ENCODE measurements at places on chromosomes 6 and 20.

DNA sequence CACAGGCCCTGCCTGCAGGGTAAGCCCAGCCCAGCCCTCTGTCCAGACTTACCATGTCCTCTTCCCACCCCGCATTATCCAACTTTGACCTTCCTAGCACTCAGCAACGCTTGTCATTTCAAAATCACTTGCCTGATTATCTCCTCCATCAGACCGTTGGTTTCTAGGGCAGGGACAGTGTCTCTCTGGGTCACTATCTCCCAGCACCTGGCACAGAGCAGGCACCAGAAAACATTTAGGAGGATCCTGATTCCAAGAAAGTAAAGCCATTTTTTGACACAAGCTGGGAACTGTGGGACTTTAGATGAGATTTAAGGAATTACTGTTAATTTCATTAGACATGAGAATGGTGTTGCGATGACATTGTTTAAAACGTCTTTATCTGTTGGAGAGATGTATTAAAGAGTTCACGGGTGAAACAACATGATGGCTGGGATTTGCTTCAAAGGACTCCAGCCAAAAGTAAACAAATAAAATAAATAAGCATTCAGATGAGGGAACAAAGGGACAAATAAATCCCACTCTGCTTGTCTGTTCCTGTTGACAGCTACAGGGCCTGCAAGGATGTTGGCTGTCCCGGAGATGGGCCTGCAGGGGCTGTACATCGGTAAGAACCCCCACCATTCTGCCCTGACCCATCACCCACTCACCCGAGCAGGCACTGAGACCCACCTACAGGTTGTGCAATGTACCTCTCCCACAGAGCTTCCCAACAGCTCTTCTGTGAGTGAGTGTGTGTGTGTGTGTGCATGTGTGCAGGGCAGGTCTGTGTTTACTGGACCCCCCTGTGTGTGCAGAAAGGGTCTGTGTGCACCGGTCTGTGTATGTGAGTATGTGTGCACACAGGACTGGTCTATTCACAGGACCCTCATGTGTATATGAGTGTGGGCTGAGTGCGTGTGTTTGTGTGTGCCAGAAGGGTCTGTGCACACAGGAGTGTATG is 5.9 kb downstream of the HSPA12B start:
- no peak for DNase-seq

- no peak for DNase-seq
These were observed 16.0 kb downstream of the ECT2L start for GRCh38 chr6:138811866-138812265.

GRCh38 chr20:3407040-3407770 is at the start of gene DNAAF9:
TSS of gene DNAAF9 (minus strand) at chr20:3407669. CDS start at chr20:3407557, 112 bp downstream.
- peak; percentile 6 for DNase-seq

DNA sequence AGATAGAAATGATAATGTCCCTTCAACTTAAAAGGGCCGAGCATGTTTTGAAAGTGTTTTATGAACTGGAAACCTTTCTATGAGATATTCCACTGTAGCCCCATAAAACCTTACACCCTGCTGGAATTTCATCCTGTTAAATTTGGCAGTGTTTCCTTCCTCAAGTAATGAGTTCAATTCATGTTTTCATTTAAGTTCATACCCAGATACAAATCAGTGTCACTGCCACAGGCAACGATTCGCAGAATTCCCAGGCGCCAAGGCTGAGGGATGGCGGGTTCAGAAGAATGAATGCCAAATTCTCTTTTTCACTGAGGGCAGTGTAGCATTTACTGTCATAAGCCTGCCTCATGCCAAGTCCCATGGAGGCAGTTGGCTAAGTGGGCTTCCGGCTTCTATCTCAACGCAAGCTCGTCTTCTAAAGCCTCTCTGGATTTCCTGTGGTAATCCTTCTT is 511.8 kb upstream of the ID4 start:
- no peak for DNase-seq

GRCh38 chr6:14276667-14277404 is 159.3 kb downstream of the CD83 start:
- no peak for DNase-seq

GRCh38 chr6:30135147-30135546 is 793 bp upstream of the TRIM40 start:
- no peak for DNase-seq

- DNase-seq: no peak
These were observed 24.3 kb upstream of the ADGRF1 start for GRCh38 chr6:47066418-47066817.
